Neural progenitor cell (in vitro differentiated cells): ENCODE measurements at places on chromosomes 11 and 22.

DNA sequence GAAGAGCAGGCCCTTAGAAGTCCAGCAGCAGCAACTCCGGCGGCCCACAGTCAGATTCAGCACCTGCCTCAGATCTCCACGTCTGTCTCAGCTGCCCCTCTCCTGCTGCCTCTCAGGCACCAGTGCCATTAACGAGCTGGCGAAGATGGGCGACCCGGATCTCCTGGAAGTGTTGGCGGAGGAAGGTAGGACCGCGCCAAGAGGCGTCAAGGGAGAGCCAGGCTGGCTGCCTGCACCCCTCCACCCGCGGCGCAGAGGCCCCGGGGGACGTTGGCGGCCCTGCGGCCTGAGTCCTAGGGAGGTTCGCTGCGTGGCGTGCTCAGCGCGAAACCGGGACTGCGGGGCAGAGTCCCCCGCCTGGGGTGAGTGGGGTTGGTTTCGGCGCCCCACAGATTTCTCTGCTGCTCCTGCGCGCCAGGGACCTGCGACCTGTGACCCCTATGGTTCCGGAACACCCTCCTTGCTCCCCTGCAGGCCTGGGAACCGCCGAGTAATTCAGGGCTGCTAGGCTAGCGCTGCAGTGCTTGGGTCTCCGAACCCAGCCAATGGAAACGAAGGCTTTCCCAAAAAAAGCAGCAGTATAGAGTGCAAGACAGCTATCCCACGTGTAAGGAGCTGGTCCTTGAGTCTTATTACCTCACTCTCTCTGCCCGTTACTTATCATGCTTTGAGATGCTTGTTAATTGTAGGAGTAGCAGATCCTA, 615 bp downstream of the ANO5 start:
- peak overlapping the region; percentile 73 for H3K4me3 ChIP-seq
- no peaks in the 10 kb centered on the region for H3K36me3 ChIP-seq
- H3K27ac ChIP-seq, result no peak overlapping the region
- peaks cover 9% of the 10 kb centered on the region for H3K4me1 ChIP-seq
- no peaks in the 10 kb centered on the region for H3K27me3 ChIP-seq

- no peaks in the 10 kb centered on the region for H3K27me3 ChIP-seq
- no peak overlapping the region for H3K27ac ChIP-seq
- no peaks in the 10 kb centered on the region for H3K4me1 ChIP-seq
- no peak for DNase-seq
These were observed 14.6 kb downstream of the TRMU start for GRCh38 chr22:46350121-46350520.

DNA sequence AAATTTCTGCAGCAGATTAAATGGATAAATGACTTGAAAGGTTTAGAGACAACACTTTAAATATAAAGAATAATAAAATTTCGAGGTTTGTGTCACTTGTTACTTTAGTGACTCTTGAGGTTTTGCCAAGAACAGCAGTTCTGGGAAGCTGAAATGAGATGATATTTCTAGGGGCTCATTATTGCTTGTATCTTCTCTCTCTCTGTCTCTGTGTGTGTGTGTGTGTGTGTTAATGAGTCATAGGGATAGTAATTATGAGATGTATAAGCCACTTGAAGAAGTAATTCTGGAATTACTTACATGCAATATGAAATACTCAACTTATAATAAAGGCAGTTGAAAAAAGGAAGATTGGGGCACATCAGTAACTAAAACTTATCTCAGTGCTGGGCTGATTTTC, 9.6 kb upstream of the OR10G7 start:
- H3K4me1 ChIP-seq, result no peaks in the 10 kb centered on the region
- H3K4me3 ChIP-seq, result no peak overlapping the region

GRCh38 chr11:64842851-64843685, 1.4 kb downstream of the CDC42BPG start:
- DNase-seq, result peak; percentile 46
- H3K4me1 ChIP-seq, result peaks cover 24% of the 10 kb centered on the region
- H3K4me3 ChIP-seq, result no peak overlapping the region
- H3K27me3 ChIP-seq, result peaks cover 14% of the 10 kb centered on the region
- no peaks in the 10 kb centered on the region for H3K36me3 ChIP-seq

- H3K4me3 ChIP-seq, result no peak overlapping the region
- DNase-seq, result no peak
- H3K27ac ChIP-seq, result no peak overlapping the region
- no peaks in the 10 kb centered on the region for H3K36me3 ChIP-seq
- no peaks in the 10 kb centered on the region for H3K4me1 ChIP-seq
These were observed 20.9 kb downstream of the TSSC4 start for GRCh38 chr11:2421226-2421994.
